ENCODE measurements at places on chromosomes 16 and 17.
A peak's percentile ranks its signal among the peaks of the same experiment; 100 is the strongest.

GRCh38 chr17:45923511-45924268, 29.3 kb downstream of the MAPT start:
- peak; percentile 72 for DNase-seq

- DNase-seq = no peak
Measured at GRCh38 chr16:57244463-57244766, 644 bp upstream of the ARL2BP start.

DNA sequence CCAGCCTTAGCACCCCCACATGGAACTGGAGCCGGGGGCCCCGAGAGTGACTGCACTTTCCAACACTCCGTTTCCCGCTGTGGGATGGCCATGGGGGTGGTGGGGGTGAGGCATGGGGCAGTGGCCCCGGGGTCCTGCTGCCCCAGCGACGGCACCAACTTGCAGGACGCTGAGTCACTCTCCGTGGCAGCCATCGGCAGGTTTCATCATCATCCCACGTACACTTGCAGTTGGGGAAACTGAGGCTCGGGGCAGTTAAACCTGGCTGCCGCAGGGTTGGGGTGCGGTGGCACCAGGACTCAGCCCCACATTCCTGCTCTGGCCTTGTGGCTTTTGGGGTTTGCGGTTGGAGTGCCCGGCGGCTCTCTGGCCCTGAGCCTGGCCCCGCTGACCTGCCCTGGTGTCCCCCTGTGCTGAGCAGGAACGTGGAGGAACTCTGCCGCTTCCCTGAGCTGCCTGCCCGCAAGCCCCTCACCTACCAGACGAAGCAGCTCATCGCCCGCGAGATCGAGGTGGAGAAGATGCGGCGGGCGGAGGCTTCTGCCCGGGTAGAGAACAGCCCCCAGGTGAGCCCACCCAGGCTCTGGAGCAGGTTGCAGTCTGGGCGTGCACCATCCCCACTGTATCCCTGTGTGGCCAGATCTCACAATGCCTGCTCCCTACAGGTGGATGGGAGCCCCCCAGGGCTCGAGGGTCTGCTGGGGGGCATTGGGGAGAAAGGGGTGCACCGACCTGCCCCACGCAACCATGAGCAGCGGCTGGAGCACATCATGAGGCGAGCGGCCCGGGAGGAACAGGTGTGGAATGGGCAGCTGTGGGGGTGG, 4.0 kb downstream of the GNG13 start:
- no peak for DNase-seq

GRCh38 chr16:11377154-11377553, 31.9 kb downstream of the RMI2 start:
- DNase-seq = no peak

GRCh38 chr16:66878067-66878466, 2.2 kb upstream of the PDP2 start:
- DNase-seq = no peak

DNA sequence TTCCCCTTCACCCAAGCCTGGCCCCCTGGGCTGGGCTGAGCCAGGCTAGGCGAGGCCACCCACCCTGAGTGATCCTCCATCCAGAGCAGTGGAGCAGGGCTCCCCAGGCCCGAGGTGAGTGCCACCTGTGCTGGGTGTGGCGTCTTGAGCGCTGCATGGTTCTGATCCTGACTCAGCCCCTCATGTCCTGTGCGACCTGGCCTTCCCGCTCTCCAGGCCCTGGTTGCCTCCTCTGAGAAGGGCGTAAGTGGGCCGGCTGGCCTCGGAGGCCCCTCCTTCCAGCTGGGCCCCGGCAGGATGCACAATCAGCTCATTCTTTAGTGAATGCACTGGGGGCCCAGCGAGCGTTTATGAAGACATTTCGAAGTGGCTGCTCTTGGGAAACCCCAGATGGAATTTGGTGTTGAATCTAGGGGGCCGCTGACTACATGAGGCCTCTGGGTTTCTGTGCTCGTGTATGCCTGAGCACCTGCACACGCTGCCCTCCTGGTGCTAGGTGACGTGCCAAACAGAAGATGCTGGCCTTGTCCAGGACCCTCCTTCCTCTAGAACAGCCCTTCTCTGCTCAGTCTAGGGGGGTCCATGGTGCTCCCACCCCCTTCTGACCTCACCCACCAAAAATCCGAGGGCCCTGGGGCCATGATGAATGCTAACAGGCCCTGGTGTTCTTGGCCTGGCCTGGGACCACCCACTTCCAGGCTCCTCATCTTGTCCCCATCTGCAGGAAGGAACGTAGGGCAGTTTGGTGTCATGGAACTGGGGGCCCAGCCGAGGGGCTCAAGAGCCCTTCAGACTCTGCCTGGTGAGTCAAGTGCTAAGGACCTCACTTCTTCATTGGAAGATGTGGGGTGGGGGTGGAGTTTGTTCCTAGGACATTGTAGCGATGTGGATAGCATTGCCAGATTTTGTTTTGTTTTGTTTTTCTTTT, 3.6 kb upstream of the TMEM92 start:
- peak; percentile 78 for DNase-seq

DNA sequence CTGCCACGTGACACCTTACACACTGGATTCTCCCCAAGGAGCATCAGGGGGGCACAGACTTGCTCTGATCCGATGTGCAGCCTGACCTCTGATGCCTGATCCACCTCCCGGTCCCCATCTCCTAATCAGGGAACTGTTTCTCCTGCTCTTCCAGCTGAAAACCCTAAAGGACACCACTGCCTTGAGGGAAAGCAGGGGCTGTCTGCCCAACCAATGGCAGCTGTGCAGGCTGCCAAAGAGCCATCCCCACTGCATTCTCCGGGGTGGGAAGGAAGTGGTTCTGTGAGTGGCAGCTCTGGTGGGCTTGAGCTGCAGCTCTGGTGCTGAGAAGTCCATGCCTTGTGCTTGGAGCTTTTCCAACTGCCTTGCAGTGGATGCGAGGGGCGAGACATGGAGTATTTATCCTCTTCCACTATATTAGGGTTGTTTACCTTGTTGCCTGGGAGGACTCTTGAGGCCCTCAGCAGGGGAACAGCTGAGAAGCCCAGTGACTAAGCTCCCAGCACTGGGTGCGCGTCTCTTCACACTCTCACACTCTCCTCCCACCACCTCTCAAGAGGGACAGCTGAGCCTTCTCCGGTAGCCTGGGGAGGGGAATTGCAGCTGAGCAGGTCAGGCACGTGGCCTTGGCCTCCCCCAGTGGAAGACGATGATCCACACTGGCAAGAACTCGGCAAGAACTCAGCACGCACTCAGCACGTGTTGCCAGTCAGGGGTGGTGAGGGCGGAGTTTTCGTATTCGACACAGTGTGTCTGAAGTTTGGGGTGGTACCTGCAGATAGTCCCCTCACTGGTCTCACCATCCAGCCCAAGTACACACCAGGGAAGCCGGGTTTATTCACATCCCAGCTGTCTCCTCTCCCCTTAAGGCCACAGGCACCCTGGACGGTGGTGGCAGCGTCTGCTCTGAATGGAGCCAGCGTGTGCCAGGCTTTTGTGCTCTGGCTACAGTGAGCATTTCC, 21.1 kb upstream of the SPATA32 start:
- no peak for DNase-seq

GRCh38 chr16:10879681-10880589, 2.9 kb downstream of the CIITA start:
- no peak for DNase-seq

GRCh38 chr16:66712512-66712911, 16.0 kb upstream of the CMTM4 start:
- no peak for DNase-seq

- no peak for DNase-seq
Measured at GRCh38 chr17:9002606-9003354, 18.5 kb upstream of the NTN1 start.

DNA sequence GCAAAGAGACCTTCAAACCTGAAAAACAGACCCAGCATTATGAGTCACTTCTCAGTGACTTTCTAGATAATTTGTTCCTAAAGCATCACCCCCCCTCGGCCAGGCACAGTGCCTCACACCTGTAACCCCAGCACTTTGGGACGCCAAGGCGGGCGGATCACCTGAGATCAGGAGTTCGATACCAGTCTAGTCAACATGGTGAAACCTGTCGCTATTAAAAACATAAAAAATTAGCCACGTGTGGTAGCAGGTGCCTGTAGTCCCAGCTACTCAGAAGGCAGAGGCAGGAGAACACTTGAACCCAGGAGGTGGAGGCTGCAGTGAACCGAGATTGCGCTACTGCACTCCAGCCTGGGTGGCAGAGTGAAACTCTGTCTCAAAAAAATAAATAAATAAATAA, 24.3 kb upstream of the RNPS1 start:
- no peak for DNase-seq

- DNase-seq = no peak
Measured at GRCh38 chr17:61595418-61596186, 4.6 kb upstream of the NACA2 start.

- DNase-seq = no peak
Measured at GRCh38 chr17:43614561-43614960, 47.2 kb downstream of the MEOX1 start.

DNA sequence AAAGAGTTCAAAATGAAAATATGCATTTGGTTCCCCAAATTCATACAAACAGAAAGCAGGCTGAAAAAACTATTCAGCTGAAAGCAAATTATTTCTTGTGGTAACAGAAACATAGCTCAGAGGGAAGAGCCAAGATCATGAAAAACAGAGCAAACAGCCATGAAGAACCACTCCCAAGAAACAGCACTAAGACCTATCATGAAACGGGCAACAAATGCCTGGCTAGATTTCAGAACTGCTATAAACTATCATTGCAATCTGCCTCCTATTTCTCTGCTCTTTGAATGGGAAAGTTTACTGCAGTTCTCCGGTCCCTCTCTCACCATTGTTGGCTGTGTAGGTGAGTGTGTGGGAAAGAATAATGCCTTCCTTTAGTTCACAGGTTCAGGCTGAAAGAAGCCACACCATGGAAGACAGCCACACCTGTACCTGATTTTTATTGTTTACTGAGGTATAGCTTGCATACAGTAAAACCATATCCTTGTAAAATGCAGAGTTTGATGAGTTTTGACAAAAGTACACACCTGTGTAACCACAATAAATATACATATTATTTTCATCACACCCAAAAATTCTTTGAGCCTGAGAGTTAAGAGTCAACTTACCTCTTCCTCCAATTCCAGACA, 48.2 kb downstream of the CEP112 start:
- DNase-seq = no peak

- DNase-seq = no peak
Measured at GRCh38 chr16:8184854-8185253, 405.5 kb downstream of the TMEM114 start.

- peak; percentile 13 for DNase-seq
Measured at GRCh38 chr16:2751577-2752034, 832 bp upstream of the SRRM2 start.

DNA sequence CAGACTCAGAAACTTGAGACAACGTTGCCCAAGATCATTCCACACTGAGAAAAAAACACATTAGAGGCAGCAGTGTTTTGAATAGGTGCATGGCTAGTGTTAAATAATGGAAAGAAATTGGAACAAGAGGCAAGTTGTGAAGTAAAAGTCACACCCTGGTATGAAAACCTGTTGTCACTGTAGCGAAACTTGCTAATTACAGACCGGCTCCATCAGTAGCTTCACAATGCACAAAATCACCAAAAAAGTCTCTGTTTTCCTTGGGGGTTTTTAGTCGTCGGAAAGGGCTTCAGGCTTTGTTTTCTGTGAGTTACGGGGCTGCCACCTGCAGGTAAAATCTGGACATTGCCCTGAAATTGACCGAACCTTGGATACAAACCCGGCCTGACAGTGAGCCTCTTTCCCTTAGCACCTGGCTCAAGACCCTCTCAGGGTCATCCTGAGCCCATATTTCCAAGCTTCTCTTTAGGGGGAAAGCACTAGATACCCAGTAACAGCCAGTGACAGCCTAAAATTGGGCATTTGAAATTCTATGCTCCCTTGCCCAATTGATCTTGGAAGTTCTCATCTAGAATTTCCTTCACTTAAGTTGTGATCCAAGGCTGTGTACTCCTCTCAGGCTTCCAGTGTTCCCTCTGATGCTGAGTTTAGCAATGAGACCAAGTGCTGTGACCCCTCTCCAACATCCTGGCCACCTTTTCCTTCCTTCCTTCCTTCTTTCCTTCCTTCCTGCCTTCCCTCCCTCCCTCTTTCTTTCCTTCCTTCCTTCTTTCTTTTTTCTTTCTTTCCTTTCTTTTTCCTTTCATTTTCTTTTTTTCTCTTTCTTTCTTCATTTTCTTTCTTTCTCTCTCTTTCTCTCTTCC, 7.2 kb upstream of the GRB2 start:
- peak; percentile 58 for DNase-seq

DNA sequence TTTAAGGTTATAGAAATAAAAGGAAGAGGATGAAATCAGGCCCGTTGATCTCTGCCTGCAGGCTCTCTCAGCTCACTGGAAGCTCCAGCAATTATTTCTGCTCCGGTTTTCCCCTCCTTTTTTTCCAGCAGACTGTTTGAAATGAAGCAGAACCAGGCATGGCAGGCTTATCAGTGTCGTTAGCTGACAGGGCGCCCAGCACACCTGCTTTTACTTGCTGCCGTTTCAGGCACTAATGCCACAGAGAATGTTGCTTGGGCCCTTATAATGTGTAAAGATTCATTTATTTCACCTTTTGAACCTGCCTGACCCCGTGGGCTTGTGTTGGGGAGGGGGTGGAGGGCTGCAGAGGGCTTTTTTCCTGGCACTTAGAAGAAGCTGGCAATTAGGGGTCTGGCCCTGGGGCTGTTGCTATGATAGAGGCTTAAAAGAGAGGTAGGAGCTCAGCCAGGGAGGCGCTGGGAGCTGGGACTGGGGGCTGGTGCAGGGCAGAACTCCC, 108.1 kb downstream of the IRX3 start:
- no peak for DNase-seq

DNA sequence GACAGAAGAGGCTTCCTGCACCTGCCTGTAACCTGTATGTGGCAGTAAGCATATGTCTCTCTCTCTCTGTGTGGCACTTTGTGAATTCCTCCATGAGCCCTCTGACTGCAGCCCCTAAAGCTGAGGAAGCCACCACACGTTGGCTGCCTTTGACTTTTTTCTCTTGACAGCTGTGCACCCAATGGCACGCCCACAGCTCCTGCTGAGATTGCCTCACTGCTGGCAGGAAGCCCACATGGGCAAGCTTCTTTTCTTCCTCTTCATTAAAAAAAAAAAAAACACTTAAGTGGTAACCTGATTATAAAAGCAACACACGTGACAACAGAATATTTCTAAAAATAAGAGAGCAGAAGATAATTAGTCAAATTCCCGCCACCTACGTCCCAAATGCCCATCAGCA, 34.0 kb upstream of the PIRT start:
- no peak for DNase-seq

- DNase-seq = peak; percentile 39
Measured at GRCh38 chr17:51830451-51830850, 328.1 kb downstream of the CA10 start.

DNA sequence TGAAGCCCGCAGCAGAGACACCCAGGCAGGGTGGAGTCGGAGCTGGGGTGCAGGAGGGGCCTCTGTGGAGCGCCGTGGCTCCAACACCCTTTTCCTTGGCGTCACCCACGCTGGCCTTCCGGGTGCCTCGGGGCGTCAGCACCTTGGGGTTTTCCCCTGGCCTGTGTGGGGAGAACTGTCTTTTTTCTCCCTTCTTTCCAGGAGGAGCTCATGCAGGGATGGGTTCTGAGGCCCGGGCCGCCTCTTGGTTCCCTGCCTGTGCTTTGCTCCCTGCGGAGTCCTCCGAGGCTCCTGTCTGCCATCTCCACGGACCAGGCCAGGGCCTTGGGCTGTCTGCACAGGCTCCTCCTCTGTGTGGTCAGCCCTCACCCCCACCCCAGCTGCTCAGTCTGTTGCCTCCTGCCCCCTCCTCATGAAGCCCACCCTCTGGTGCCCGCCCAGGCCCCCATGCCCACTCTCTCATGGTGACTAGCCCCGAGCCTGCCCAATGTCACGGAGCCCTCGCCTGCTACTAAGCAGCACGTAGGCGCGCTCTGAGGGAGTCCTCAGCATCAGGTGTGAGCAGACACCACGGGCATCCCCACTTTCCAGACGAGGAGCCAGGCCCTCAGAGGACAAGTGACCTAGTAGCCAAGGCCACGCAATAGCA, 5.0 kb downstream of the KATNB1 start:
- no peak for DNase-seq

GRCh38 chr16:53449816-53450517, 15.7 kb downstream of the RBL2 start:
- no peak for DNase-seq

Data from right lung (tissue), 10 donors.